Left renal pelvis (tissue), 4 donors: ENCODE measurements at places on chromosomes 2 and 18. TPM values are rescaled to one million over a fixed set of nuclear protein-coding genes. Genes with fewer than 3 reads are reported as not detected.

DNA sequence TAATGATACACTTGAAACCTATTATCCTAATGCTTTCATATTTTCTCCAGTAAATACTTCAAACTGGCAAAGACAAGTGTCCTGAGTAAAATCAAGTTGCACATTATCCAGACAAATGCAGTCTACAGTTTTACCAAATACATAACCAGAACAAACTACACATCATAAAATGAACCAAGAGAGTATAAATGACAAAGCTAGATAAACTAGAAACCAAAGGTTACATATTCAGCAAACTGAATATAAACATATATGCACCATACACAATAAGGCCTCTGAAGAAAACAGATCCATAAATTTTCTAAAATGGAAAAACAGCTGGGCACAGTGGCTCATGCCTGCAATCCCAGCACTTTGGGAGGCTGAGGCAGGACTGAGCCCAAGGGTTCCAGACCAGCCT, 47.0 kb downstream of the HYCC2 start:
- no peak for DNase-seq

DNA sequence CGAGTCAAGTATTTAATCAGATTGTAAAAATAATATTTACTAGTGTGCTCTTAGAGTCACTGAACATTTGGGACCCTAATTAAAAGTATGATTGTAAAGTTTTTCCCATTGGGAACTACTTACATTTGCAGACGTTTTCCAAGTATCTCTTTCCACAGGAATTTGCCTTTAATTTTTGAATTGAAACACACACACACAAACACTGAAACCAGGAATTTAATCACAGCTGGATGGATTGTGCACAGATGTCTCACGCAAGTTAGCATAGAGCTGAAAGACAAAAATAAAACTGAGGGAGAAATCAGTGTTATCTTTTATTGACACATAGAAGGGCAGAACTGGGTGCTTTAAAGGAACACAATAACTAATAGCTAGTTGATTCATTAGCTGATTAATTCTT, 230.7 kb downstream of the RND3 start:
- no peak for DNase-seq

DNA sequence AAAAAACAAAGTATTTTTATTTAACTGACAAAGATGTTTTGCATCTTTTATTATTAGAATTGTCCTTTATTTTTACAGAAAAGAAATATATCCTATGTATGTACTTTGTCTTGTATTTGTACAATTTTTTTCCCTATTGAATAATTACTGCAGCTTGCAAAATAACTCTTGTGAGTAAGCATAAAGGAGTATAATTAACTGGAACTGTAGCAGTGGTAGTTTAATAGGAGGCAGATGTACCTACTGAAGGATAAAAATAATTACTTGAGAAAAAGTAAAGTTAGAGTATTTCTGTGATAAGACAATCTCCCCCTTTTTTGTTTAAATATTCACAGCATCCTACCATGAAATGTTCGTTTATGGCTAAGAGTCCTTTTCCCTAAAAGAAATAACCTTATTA, 34.7 kb downstream of the EHBP1 start:
- no peak for DNase-seq

DNA sequence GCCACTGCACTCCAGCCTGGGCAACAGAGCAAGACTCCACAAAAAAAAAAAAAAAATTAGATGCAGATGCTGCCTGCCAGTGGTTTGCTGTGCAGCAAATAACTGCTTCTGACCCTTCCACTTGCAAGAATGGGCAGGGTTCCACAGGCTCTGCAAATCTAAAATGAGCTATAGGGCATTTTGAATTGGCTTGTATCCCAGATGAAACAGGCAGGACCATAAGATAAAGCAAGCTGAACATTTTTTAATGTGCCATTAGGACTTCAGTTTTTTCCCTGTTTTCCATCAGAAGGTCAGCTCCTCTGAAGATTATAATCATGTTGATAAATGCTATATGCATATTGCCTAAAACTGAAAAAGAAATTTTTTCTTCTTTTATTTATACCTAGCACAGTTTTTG, 15.7 kb upstream of the FZD7 start:
- no peak for DNase-seq

- no peak for DNase-seq
These were observed 56.1 kb downstream of the ZC3H8 start for GRCh38 chr2:112198780-112199179.

DNA sequence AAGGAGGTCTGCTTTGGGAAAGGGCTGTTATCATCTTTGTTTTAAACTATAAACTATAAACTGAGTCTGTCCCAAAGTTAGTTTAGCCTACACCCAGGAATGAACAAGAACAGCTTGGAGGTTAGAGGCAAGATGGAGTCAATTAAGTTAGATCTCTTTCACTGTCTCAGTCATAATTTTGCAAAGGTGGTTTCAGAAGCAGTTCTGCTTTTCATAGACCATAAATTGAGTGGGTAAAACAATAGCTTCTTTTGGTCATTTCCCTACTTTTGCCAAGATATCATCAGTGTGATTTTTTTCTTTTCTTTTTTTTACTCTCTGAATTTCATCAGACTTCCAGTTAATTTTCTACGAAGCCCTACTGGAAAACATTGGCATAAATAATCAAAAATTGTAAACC, 117.0 kb downstream of the AP1S3 start:
- no peak for DNase-seq

GRCh38 chr2:17309741-17310339, 208.4 kb downstream of the RAD51AP2 start:
- DNase-seq: peak; percentile 22

DNA sequence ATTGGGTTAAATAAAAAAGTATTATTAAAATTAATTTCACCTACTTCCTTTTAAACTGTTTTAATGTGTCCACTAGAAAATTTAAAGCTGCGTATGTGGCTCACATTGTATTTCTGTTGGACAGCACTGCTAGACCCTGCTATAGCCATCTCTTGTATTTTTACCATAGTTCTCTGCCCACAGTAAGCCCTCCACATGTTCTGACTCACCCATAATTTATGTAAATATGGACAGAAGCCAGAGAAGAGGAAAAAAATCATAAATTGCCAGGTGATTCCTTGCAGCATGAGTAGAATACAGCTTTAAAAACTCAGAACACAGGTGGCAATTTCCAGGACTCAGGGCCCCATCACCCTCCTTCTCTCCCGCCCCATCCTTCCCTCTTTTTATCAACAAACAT, 142.4 kb upstream of the MEX3C start:
- DNase-seq: no peak

DNA sequence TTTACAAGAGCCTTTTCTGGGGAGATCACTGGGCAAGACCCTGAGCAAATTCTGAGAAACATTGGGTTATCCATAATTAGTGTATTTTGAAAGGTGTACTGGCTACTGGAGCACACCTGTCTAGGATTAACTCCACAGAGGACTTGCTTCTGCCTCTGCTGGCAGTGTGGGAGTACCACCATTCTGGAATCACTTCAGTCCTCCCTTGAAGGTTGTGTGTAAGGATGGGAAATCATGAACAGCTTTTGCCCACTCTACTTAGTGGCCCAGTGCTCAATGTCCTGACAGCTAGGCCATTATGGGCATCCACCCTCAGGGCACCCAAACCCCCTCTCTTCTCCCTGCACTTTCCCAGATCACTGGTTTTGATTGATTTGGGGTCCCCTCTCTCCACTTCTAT, 8.1 kb upstream of the SANBR start:
- no peak for DNase-seq

- DNase-seq: no peak
These were observed 144.0 kb upstream of the IL1R2 start for GRCh38 chr2:101847661-101848339.

GRCh38 chr2:95166065-95166763, 605 bp downstream of the ZNF2 start:
- DNase-seq: no peak

DNA sequence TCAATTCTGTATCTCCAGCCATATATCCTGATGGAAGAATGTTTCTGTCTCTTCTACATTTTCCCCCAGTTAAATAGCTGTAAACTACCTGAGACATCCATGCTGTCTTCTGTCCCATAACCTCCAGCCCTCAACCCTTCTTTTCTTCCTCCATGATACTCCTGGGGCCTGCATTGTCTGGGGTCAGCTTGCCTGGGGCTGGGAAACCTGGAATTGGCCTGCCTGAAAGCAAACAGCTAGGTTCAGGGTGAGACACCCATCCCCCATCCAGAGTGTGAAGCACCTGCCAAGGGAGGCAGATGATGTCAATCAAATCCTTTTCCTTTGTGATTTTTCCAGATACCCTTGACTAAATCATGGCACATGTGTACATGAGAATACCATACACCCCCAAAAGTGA, 313.7 kb upstream of the MGAT5 start:
- DNase-seq: no peak

DNA sequence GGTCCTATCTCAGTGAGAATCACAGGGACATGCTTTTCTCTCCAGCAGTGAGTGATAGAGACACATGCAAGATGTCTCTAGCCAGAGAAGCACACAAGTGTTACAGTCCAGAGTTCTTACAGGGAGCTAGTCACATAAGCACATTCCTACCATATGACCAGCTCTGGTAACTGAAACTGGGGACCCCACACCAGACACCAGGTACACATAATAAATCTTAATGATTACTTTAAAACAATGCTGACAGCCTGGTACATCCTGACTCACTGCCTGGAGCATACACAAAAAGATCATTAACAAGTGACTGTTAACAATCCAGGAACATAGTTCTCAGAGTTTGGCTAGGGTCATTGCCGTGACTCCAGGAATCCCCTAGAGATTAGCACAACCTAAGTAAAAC, 53.6 kb downstream of the GALNT1 start:
- no peak for DNase-seq

DNA sequence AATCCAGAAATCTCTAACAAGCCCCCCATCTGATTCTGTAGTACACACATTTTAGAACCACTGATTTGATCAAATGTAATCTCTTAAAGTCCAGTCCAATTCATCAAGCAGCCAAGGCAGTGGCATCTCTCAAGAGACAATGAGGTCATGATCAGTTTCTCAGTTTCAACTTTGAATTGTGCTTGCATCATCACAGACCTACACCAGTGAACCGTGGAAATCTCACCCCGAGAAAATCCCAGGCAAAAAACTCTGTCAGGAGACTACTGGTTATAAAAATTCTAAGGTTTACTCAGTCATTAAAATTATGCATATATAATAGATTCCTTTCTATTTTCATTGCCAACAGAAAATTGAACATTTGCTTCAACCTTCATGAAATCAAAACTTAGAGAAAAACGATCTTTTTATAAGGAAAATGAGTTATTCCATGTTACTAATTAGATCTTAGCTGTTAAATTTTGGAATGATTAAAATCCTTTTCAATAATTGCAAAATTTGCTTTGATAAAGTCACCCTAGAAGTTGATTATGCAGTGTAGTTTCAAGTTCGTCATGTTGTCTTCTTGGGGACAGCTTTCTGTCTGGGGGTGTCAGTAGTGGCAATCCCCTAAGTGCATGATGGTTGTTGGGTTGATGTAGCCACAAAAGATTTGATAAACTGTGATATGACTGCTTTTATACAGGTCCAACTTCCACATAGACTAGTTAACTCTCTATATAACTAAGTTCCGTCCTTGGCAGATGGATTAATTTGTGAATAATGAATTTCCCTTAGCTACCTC, 235.0 kb downstream of the CAMKMT start:
- DNase-seq: no peak

GRCh38 chr2:135095591-135095990, 43.5 kb downstream of the RAB3GAP1 start:
- DNase-seq: no peak

DNA sequence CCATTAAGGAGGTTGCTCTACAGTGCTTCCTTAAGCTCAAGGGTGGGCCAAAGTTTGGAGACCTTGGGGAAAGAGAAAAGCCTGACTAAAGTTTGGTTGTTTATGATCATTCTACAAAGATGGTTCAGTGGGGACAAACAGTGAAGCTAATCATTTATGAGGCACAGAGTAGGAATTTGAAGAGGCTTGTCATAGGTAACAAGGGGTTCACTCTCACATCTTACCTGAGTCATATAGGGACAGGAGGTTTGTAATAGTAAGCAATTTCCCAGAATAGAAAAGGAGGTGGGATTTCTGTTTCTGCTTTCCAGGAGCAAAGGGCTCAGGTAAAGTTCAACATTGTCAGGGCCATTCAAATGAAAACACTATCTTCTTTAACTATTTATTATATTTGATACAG, 787.9 kb downstream of the CPS1 start:
- DNase-seq: no peak

- DNase-seq: no peak
These were observed 159.3 kb downstream of the GFPT1 start for GRCh38 chr2:69227716-69228115.

GRCh38 chr2:164793529-164793928, 48.1 kb downstream of the COBLL1 start:
- DNase-seq: no peak

Gene KDSR
- polyA plus RNA-seq: 44.0 TPM

Gene PROC
- 2.4 TPM for polyA plus RNA-seq

Gene PXDN
- polyA plus RNA-seq: 245 TPM

Gene TUBA3E
- not detected for polyA plus RNA-seq

Gene TMEM169
- 14.9 TPM for polyA plus RNA-seq

Gene PRKAG3
- polyA plus RNA-seq: not detected
